ENCODE measurements at places on chromosomes 3 and 15.

GRCh38 chr3:81406318-81406717 is 355.1 kb downstream of the GBE1 start:
- no peak for DNase-seq

- DNase-seq: no peak
Observed at GRCh38 chr3:55782351-55782750, 295.2 kb upstream of the WNT5A start.

DNA sequence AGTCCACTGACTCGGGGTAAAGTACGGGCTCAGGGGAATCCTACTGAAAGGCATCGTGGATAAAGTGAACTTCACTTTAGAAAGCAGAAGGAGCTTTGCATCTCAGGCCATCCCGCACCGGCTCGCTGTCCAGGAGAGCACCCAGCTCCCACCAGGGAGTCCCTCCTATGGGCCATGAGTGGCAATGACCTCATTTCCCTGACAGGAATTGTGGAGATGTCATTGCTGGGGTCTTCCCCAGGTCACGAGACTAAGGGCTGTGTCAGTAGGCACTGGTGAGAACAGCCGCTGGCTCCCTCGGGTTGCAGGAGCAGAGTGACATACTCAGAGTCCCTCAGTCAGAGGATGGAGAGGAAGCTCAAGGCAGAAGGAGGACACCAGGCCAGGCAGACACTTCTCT is 97.3 kb downstream of the XXYLT1 start:
- no peak for DNase-seq

DNA sequence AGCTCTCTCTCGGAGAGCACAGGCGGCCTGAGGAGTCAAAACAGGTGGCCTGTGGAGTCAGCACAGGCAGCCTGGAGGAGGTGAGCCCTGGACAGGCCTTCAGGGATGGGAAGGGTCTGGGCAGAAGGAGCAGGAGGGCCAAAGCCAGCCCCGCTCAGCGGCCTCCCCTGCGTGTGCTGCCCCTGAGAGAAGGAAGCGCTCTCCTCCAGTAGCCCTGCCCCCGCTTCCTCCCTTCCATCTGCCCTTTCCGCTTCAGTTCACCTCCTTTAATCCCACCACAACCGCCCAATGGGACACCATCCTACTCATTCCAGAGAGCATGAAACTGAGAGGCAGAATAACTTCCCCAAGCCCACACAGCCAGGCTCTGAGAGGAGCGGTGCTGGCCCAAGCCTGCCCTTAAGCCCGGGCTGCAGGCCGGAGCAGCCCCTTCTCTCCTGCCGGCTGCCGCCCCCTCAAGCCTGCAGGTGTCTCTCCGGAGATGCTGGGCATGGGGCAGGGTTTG is 3.2 kb upstream of the NR2E3 start:
- DNase-seq: no peak

GRCh38 chr3:171806200-171807128 is 3.8 kb downstream of the PLD1 start:
- DNase-seq: no peak

DNA sequence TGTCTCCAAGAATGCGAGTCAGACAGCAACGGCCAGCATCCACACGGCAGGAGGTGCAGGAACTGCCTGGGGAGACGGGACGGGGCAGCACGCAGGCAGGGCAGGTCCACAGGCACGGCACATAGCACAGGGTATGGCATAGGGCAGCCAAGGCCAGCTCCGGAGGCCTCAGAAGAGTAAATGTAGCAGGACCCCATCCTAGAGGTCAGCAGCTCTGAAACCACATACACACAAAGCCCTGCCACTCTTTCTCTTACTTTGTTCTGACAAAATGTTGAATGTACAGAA is 26.9 kb downstream of the ZXDC start:
- no peak for DNase-seq

GRCh38 chr15:74787251-74788041 is 5.6 kb downstream of the CSK start:
- DNase-seq: peak; percentile 74

DNA sequence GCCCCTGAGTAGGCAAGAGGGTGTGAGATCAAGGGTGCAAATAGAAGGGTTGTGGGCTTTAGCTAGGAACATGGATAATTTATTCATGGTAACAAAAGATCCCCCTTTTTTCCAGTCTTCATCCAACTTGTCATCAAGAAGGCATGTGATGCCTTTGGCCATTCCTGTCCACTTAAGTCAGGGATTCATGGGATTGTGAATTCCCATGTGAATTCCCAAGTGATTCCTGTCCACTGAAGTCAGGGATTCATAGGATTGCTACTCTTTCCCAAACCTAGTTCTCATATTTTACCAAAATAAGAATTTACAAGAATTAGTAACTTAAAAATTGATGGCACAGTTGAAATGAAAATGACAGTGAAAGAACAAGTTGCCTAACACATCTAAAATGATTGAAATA is 40.8 kb downstream of the HMG20A start:
- no peak for DNase-seq

- DNase-seq: no peak
Observed at GRCh38 chr15:52406601-52407000, 111.0 kb upstream of the MYO5C start.

GRCh38 chr3:129533406-129533805 is 5.0 kb downstream of the RHO start:
- no peak for DNase-seq

DNA sequence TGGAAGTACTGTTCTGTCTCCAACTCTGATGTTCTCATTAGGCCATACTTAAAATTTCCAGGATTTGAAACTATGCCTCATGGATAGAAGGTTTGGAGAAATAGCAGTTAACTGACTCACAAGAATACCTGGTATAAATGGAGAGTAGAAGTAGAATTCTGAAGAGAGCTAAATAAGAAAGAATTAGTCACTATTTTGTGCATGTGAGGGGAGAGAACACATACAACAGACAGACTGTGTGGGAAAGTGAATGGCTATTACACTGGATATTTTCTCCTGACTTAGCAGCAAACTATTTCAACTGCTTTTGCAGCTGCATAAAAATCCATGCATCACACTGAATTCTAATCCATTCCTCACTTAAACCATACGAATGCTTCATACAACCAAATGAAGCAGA is 71.3 kb downstream of the C3orf70 start:
- DNase-seq: no peak

DNA sequence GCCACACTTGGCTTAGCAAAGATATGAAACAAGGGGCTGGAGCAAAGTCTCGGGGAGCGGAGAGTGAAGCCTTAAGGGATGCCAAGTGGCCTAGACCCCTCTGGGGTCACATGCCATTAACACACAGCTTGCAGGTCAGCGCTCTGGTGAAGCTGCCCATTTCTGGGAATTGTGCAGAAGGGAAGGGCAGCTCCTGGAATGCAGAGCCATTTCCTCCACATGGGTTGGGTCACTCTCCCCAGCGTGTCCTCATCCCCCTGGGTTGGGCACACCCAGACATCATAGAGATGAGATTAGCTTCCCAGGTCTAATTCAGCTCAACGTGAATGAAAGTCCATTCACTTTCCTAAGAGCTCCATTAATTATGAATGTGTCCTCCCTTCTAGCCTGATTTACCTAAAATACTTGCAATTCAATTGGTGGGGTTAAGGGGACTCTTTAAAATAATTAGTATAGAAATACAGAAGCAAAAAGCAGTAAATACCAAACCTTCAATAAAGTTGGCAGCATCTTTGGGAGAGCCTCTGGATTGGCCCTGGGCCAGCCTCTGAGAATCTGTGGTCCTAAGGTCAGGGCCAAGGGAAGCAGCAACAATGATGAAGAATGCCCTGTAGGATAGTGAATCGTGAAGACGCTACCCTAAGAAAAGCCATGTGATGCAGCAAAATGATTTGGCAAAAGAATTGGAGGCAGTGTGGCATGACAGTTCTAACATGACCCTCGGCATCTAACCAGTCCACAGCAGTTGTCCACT is 17.8 kb downstream of the MRAS start:
- DNase-seq: no peak

- DNase-seq: peak; percentile 47
Observed at GRCh38 chr15:29939404-29939803, 117.1 kb upstream of the TJP1 start.

DNA sequence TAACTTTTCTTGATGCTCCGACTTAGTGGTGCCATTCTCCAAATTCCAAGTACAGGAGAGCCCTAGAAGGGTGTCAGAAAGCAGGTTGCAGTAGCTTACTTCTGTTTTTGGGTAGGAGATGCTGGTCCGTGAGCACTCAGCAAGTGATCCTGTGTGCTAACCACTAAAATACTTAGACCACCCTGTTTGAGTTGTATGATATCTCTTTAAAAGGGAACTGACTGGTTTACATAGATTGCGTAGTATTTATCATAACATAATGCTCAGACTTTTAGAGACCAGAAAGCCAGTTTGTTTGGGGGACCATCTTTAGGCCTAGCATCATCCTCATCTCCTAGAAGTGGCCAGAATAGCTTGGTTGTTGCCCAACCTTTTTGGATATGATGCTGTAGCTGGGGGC is 26.7 kb downstream of the CTDSPL start:
- no peak for DNase-seq

- no peak for DNase-seq
Observed at GRCh38 chr3:217948-218347, 21.4 kb downstream of the CHL1 start.

DNA sequence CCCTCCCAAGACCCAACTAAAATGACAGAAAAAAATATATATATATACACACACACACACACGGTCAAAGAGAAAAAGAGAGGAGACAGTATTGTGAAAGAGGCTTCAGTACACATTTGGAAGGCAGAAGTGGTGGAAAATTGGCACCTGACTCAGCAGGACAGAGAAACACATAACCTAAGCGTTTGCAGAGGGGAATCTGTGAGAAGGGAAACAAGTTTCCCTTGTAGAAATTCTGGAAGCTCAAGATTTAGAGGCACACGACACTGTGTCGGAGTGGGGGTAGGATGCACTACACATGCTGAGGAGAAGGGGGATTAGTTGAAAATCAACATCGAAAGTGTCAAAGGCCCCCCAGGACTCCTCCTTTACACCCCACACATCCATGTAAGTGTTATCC is 53.1 kb downstream of the PAK2 start:
- DNase-seq: peak; percentile 28

DNA sequence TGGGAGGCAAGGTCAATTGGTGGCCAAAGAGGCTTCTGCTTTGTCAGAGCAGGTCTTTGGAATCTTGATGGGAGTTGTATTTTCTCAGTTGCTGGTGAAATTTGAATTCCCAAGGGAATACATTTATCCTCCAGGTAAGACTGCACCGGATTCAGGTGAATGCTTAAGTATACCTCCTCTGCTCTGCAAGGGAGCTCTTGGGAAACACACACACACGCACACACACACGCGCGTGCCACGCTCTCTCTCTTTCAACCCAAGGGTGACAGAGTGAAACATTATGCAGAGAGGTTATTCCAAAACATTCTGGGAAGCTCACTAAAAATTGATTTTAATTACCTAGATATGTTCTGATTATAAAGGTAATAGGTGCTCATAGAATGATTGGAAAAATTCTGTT is 33.7 kb downstream of the ST6GAL1 start:
- no peak for DNase-seq

- DNase-seq: no peak
Observed at GRCh38 chr3:177979703-177980102, 556.5 kb upstream of the KCNMB2 start.

DNA sequence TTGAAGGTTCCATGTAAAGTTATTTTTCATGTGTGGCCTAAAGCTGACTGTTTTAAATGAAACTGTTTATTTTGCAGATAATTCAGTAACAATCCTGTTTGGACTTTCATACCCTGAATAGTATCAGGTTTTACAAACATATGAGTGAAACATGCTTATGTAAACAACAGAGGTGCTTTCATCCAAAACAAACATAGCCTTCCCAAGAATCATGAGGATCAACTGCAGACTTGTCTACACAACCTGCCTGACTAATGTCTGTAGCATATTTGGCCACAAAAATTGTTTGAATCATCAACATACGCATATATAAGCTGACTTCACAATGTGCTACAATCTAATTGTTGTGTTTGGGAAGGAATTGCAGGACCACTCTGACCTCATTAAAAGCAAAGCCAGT is 190.4 kb downstream of the DIPK2A start:
- peak; percentile 5 for DNase-seq

GRCh38 chr3:160771811-160772459 is 15.9 kb downstream of the PPM1L start:
- DNase-seq: no peak

DNA sequence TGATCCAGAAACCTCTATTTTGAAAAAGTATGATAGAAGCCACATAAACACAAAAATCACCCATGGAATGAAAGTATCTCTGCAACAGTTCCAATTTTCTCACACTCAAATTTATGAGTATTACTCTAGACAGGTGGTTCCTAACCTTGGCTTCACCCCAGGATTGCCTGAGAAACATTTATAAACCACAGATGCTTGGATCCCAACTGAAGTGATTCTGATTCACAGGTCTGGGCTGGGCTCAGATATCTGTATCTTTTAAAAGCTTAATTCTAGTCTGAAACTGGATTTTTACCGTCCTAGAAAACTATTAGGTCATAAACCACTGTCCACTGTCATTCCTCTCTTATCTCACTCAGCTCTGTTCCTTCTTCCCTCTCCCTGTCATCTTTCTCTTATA is 7.4 kb upstream of the SST start:
- no peak for DNase-seq

DNA sequence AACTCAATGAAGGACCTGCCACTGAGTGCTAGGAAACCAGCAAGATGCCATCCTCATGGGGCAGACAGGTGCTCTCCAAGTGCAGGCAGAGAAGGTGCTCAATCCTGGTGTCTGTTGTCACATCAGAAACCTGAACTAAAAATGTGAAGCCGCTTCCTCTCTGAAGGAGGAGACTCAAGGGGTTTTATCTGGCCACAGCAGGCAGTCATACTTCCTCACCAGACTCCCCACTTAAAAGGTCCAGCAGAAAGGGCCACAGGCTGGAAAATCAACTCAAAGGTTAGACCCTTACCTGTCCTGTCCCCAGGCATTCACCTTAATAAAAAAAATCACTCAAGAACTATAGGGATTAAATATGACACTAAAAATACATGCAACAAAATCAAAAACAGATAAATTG is 4.8 kb downstream of the CCDC12 start:
- DNase-seq: no peak

- DNase-seq: no peak
Observed at GRCh38 chr3:39317571-39318169, 11.8 kb upstream of the CCR8 start.

DNA sequence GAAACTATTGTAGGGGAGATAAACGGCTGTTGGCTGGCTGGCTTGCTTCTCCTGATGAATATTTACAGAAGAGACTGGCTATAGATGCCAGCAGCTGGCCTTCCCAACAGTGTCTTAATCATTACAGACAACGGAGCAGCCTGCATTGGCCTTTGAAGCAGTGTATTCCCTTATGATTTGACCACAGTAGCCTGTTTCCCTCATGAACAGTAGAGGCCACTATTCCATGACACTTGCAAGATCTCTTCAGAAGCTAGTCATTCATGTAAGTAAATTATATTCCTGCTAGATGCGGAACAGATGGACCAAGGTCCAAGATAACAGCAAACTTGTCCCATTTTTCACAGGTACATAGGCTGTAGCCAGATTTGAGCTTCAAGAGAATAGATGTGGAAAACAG is 47.3 kb downstream of the TMCO5A start:
- no peak for DNase-seq

GRCh38 chr3:72301779-72302178 is 516.8 kb upstream of the PROK2 start:
- DNase-seq: no peak

- no peak for DNase-seq
Observed at GRCh38 chr3:182784542-182784941, 8.8 kb upstream of the ATP11B start.

Measured in H54 (cell line).